ENCODE measurements at places on chromosomes 5 and 9.
A peak's percentile ranks its signal among the peaks of the same experiment; 100 is the strongest.

DNA sequence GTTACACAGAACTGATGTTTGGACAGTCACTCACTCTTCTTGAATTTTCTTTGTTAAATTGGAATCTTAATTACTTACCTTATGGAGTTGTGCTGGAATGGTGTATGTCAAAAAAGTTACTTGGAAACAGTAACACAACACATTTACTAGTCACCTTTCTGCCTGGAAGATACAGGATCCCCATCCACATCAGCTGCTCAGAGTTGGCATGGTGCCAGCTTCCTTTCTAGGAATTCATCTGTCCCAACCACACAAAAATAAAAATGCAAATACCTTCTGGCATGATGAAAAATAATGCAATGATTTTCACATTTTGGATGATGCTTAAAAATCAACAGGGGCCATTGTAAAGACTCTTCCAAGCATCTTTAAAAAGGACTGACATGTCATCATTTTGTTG is 341.5 kb downstream of the TMEM38B start:
- DNase-seq, result no peak

- DNase-seq, result no peak
These were observed 51.5 kb downstream of the ZFAND5 start for GRCh38 chr9:72313507-72313906.

DNA sequence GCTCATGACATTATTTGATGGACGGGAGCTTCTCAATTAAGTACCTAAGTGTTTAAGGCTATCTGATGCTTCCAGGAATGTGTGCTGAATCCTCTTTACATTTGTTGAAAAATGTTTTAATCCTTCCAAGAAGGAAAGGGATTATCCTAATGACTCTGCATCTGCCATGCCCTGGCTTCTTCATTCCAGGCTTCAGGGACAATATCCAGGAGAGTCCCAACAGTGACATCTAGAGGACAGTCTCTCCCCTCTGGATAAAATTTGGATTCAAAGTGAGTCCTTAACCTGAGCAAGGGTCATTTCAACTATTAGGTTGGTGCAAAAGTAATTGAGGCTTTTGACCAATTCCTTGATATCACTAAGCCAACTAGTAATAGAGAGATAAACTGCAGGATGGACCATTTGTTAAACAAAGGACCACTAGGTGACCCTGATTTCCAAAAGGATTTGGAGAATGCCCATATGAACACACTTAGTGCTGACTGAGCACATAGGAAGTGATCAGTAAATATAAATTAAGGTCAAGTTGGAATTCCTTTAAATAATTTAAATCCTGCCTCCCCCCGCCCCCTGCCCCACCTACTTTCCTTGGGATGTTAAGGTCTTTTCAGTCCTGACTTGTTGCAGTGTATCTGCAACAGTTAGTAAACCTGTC is 19.1 kb downstream of the TNFSF8 start:
- DNase-seq, result no peak

GRCh38 chr9:2087500-2088313 is 72.6 kb downstream of the SMARCA2 start:
- DNase-seq, result no peak

DNA sequence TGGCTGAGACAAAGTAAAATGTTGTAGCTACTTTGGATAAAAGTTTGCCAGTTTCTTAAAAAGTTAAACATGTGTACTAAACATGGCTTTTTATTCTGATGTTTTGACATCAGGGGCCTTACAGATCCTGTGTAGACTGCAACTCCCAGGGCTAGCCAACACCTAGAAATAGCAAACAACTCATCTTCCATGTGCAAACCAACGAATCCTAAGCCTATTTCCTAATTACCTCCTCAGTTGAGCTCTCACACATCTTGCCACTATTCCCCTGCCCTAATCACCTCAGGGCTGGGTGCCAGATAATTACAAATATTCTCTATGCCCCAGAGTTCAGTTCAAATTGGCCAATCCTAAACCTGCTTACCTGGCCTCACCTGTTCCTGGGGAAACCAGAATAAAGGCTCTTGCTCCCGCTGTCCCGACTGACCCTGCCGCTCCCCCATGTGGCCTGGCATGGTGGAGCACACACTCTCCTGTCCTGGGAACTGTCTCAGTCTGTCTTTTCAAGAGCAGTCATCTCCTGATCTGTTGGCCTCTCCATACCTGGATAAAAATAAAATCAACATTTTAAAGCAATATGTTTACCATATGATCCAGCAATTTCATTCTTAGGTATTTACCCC is 37.1 kb upstream of the FAM169A start:
- DNase-seq, result peak; percentile 66

- DNase-seq, result no peak
These were observed 116.5 kb downstream of the SLC1A3 start for GRCh38 chr5:36722900-36723299.

DNA sequence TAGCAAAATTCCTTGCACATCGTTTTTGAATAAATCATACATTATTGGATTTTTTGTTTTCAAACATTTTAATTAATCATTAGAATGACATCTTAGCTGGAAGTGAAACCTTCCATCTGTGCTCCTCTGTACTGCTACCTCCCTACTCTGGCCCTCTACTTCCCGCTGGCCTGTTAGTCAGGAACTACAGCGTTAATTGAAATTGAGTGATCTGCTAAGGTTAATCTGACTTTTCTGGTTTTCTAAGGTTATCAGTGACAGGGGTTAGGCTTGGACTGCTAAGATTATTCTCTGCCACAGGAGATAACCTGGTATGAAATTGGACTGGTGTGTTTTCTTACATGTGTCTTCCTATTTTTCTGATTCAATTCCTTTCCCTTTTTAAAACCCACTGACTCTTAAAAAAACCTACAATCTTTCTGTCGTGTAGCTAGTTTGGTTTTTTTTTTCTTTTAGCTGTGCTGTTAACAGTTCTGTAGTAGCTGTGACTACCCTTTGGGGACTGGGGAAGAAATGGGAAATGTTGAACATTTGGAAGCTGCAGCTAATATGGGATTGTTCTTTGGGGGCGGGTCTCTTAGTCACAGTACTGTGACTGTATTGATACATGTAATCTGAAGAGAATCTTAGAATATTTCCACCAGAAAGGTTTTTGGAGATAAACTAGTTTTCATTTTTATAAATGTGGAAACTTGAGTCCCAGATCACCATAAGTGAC is 4.6 kb downstream of the KIF2A start:
- DNase-seq, result no peak

DNA sequence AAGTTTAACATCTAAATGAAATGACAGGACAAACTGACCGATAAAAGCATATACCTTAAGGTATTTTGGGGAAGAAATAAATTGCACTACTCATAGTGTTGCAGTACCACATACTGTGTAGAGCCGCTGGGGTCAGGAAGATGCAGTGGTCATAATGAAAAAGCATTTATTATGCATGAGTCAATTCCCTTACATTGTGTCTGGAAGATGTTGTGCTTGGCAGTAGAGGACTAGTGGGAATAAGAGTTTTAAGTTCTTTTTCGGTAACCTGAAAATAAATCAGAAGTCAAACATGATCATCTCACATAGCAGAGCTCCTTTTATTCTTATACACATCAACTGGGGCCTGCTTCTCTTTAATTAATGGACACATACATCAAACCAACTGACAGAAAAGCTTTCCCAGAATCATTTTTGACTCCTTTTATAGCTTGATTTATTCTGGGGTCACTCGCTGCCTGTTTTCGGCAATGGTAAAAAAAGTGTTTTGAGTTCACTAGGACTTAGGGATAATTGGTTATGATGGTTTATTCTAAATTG is 262.5 kb upstream of the CHD1 start:
- no peak for DNase-seq

DNA sequence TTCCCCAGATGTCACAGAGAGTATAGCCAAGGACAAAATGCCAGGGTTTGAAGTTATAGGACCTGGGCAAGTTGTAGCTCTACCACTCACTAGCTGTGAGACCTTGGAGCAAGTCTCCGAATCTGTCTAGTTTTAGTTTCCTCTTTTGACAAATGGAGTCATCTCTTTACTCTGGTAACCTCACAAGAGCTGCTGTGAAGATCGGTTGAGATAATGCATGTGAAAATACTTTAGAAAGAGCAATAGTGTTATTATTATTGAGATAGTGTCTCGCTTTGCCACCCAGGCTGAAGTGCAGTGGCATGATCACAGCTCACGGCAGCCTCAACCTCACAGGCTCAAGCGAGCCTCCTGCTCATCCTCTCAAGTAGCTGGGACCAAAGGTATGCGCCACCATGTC is 117.9 kb upstream of the NR5A1 start:
- DNase-seq, result no peak
